ENCODE measurements at places on chromosomes 5 and 9.
A peak's percentile ranks its signal among the peaks of the same experiment; 100 is the strongest.

- DNase-seq: no peak
These were observed 824 bp downstream of the TMEM245 start for GRCh38 chr9:109118808-109119438.

DNA sequence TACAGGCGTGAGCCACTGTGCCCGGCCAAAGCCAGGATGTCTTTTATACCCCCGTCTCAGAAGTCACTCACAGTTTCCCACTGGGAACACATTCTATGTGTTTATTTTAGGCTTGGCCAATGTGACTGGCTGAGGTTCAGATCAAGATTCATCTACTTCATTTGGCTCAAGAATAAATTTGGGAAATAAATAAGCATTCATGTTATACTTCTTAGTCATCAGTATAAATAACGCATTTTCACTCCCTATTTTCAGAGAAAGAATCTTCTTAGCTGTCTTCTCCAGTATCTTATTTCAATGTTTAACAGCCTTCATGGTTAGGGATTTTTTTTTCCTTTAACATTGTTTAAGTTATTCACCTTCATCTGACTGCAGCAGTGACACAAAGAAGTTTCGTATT is 11.8 kb downstream of the S100Z start:
- no peak for DNase-seq

DNA sequence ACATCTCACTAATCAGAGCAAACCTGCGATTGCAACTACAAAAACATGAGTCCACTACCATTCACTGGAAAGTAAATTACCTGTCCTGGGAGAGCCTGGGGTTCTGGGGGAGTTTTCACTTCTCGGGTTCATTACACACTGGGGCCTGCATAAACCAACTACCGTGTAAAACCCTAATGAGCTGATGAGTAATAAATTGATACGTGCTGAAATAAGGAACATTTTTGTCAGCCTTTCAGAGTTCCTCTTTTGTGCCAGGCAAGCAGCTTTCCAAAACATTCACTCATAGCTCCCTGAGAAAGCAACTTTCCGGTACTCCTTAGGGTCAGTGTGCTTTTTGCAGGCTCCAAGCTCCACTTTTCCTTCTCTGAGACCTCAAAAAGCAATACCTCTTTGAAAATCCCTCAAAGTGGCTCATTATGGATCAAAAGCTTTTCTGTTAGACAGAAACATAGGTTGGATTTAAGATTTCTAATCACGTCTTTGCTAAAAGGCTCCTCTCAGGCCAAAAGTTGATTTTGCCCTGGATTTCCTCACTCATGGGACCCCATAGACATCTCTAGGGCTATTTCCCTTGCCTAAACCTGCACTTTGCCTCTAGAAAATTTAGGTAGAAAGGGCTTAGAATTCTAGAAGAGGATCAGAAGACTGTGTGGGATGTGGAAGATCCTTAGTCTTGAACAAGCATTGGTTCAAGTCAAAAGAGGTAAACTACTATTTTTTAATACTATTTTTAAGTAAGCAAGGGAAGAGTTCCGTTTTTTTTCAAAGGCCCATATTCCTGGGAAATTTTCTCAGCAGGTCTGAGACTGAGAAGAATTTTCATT is 74.8 kb downstream of the ST8SIA4 start:
- DNase-seq: no peak

- DNase-seq: no peak
These were observed 42.1 kb downstream of the EFCAB9 start for GRCh38 chr5:172235827-172236736.

- no peak for DNase-seq
These were observed 21.9 kb upstream of the FOXE1 start for GRCh38 chr9:97830884-97831829.

GRCh38 chr9:106697750-106698502 is 165.0 kb upstream of the ZNF462 start:
- DNase-seq: peak; percentile 43

- DNase-seq: no peak
These were observed 6.1 kb upstream of the TMEM268 start for GRCh38 chr9:114604989-114605388.

- peak; percentile 77 for DNase-seq
These were observed 23.5 kb downstream of the GRAMD2B start for GRCh38 chr5:126446498-126447224.

- no peak for DNase-seq
These were observed 12.0 kb upstream of the NRARP start for GRCh38 chr9:137313956-137314560.

- DNase-seq: no peak
These were observed 4.2 kb downstream of the ARID3C start for GRCh38 chr9:34624475-34625185.

DNA sequence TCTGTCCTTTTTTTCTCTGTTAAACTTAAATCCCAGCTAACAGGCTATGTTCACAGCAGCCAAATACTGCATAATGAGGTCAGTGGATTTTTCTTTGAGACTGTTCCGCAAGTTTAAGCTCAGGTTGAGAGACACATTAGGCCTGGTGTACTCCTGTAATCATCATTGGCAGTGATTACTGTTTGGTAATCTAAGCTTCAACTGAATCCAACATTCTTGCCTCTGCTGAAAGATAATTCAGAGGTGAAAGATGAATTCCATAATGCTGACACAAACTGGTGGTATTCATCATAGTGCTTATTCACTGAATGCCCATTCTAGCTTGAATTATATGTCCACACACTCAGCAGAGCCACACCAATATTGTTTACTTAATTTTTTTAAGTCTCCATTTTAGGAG is 108.5 kb downstream of the NFIB start:
- DNase-seq: peak; percentile 85

- DNase-seq: no peak
These were observed 5.2 kb upstream of the FCN1 start for GRCh38 chr9:134922932-134923240.

- DNase-seq: no peak
These were observed 51.5 kb downstream of the HRH2 start for GRCh38 chr5:175709276-175709781.

DNA sequence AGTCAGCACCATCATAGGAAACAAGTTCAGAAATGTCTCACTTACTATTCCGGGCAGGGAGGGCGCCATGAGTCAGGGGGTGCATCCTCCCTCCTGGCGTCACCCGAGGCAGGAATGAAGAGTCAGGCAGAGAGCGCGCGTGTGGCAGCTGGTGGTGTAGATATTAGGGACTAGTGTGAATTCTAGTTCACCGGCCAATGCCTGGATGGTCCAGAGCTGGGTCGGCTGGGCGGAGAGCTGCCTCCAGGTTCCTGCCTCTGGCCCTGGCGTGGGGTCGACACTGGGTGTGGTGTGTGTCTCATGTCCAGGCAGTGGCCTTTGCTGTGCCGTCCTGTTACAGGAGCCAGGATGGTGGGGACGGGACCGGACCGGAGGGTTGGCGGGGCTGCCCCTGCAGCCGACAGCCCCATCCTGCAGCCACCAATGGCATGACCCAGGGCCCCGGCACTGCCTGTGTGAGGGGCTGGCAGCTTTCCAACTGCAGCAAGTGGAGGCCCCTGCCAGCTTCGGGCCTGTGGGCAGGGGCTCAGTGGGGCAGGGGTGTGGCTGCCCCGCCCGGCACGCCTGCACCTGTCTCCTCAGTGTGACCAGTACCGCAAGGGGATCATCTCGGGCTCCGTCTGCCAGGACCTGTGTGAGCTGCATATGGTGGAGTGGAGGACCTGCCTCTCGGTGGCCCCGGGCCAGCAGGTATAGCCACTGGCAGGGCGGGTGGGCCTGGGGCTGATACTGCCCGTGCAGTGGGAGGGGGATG is 9.1 kb downstream of the DIPK1B start:
- peak; percentile 45 for DNase-seq

- no peak for DNase-seq
These were observed 399.2 kb upstream of the KLF4 start for GRCh38 chr9:107888773-107889227.

DNA sequence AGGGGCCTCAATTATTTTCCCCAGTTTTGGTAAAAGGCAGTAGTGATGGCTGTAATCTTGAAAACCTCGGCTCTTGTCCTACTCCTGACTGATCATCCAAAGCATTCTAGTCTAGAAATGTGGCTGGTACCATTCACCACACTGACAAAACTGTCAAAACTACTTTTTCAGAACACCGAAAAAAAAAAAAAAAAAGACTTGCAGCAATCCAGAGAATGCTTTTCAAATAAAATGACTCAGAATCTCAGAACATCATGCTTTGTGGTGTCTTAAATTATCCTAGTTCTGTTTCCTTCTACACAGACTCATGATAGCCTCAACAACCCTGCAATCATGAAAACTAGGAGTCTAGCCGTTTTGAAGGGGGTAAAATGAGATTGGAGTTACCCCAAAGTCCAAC is 13.4 kb downstream of the SLC28A3 start:
- no peak for DNase-seq

DNA sequence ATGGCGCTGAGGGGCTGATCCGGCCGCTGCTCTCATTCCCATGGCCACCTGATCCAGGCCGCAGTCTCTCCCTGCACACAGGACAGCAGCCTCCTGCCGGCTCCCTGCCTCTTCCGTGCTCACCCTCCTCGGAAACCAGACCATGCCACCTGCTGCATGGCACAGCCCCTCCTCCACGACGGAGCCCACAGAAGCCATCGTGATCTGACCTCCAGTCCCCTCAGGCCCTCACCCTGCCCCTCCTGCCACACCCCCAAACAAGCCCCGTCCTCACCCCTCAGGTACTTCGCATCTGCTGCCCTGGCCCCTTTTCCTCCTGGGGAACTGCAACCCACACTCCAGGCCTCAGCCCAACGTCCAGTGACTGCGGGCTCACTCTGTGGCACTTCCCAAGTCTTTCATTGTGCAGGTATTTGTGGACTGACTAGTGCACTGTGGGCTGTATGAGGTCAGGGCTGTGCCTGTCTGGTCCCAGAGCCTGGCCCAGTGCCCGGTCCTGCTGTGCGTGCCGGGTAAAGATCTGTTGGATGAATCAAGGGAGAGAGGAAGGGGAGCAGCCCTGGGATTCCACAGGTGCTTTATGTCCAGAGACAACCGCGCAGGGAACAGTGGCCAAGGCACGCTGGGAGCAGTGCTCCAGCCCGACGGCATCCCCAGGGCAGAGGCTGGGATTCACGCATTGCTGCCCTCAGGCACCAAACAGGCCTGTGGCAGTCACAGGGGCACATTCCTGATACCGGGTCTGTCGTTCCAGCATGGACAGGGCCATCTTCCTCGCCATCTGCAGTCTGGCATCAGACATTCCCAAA is 86.1 kb downstream of the ADAMTS2 start:
- DNase-seq: no peak

GRCh38 chr5:171316258-171317121 is 7.4 kb downstream of the TLX3 start:
- no peak for DNase-seq

- DNase-seq: no peak
These were observed 36.0 kb upstream of the PITX1 start for GRCh38 chr5:135069895-135070657.

DNA sequence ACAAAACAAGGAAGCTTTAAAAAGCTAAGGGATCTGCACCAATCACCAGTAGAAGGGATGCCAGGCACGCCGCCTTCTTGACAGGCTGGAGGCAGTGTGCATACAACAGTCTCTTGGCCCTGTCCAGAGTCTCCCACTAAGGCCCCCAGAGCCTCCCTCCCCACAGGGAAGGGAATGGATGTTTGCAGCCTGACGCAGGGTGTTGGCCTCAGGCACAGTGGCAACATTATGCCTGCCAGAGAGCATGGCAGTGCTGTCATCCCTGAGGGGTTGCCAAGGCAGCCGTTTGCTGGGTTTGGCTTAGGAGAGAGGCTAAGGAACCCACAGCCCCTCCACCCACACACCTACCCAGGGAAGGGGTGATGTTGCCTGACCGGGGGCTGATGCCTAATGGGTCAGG is 4.8 kb downstream of the HBEGF start:
- no peak for DNase-seq

GRCh38 chr9:115162946-115163345 is 45.0 kb upstream of the TNC start:
- no peak for DNase-seq

- no peak for DNase-seq
These were observed 7.6 kb upstream of the GBGT1 start for GRCh38 chr9:133171161-133171961.

- no peak for DNase-seq
These were observed 3.1 kb upstream of the GLIS3 start for GRCh38 chr9:4303006-4303405.

GRCh38 chr9:98162613-98163012 is 29.8 kb downstream of the CORO2A start:
- no peak for DNase-seq

DNA sequence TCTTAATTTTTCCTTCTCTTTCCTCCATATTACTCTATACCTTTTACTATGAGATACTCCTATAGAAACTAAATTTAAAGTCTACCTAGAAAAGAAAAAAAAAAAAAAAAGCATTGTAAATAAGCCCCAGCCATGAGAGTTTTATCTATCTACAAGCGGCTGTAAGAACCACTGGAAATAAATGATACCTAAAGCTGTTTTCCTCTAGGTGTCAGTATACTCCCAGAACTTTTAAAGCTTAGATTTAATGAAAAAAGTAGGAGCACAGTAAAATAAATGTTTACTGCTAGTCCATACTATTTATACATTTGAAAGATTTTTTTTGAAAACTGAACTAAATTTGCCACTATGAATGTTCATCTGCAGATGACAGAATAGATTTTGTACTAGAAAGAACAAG is 26.2 kb downstream of the TYRP1 start:
- DNase-seq: no peak

DNA sequence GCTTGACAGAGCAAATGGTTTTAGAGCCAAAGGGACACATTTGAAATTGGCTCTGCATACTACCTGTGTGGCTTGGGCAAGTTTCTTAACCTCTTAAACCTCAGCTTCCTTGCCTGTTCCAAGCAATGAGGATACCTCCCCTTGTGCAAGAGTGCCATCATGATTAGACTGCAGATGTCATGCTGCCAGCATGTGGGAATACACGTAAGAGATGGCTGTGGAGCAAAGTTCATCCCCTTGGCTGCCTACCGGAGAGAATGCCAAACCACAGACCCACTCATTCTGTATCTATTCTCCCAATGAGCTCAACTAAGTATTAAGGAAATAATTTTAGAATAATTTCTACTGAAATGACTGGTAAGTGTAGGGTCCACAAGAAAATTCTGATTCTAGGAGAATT is 101.3 kb downstream of the WDR41 start:
- DNase-seq: peak; percentile 1

GRCh38 chr5:76960004-76960625 is 7.3 kb downstream of the CRHBP start:
- no peak for DNase-seq

DNA sequence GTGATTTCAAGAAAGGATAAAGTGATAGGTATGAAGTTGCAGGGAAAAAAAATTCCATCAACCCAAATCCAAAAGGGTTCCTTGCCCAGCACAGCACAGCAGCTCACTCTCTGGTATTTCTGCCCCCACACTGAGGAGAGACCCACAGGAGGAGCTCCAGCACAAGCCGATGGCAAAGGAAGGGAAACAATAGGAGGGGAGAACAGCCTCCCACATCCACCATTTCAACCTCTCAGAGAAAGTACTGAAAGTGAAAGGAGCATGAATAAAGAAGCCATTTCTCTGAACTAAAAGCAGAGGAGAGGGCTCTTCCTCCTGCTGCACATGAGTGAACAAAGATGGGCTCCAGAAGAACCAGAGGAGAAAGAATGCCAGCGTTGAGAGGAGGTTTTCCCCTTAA is 54.9 kb upstream of the ZSWIM6 start:
- DNase-seq: no peak

Data from non-pigmented ciliary epithelial cell (primary cell).